ENCODE measurements at places on chromosomes 13 and 19.

DNA sequence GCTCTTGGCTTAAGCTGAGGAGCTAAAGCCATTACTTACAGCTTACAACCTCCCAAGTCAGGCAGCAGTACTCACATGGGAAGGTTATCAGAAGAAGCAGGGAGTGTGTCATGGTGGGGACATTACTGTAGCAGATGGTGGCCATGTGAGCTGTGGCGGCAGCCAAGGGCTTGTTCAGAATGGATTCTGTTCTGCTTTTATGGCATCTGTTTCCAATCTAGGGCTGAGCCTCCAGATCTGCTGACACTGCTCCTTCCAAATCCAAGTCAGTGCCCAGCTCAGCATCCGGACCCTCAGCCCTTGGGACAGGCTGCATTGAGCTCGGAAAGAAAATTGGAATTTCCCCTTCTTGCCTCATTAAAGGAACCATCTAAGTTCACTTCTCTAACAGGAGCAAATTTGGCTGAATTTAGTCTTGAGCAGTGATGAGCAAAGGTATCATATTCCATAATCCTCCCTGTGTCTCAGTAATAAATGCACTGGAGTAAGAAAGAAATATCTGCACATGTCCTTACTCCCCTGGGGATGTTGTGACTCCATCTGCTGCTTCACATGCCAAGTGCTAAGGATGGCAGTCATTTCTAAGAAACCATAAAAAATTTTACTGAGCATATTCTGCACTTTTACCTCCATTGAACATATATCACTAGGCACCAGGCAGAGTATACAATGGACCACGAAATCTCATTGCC is 73.9 kb downstream of the KCTD12 start:
- DNase-seq: no peak

DNA sequence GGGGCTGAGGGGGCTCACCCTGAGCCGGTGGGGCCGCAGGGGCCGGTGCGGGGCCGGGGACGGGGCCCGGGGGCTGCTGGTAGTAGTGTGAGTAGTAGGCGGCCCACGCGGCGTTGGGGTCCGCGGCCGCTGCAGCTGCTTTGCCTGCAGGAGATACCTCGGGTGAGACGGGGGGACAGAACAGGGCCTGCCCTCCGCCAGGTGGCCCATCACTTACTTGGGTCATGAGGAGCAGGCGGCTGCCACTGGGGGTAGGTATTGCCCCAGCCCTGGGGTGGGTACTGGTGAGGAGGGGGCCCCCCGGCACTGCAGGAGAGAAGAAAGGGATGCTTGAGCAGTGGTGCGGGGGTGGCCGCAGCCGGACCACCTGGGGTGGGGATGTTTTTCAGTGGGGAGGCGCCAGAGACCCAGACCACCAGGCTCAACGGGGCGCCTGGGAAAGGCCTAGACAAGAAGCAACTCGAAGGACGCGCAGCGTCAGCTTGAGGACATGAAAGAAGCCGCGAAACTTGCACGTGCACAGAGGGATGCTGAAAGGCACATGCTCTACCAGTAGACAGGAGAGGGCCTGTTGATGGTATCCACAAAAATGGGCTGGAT is 8.9 kb downstream of the KHSRP start:
- no peak for DNase-seq

GRCh38 chr19:1648459-1648849 is 4.0 kb downstream of the TCF3 start:
- DNase-seq: no peak

DNA sequence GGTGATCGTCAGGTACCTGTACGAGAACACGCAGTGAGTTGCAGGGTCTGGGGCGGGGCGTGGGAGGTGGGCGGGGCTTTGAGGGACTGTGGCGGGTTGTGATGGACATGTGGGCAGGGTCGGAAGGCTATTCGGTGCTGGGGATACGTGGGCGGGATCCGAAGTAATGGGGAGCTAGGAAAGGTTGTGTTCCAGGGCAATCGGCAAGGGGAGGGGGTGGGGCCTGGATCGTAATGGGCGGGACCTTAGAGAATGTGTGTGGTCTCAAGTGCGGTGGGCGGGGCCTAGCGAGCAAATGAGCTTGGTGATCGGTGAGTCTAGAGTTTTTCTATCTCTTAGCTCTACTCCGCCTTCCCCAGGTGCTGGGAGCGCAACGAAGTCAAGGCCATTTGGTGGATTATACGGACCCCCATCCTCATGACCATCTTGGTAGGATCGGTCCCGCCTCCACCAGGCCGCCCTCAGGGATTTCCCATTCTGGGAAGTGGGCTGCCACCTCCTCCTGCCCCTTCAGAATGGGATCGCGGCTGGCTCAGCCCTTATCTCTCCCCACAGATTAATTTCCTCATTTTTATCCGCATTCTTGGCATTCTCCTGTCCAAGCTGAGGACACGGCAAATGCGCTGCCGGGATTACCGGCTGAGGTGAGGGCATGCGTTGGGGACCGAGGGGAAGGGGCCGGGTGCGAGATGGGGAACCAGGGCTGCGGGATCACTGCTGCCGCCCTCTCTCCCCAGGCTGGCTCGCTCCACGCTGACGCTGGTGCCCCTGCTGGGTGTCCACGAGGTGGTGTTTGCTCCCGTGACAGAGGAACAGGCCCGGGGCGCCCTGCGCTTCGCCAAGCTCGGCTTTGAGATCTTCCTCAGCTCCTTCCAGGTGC is 9.6 kb downstream of the GIPR start:
- peak; percentile 74 for DNase-seq

DNA sequence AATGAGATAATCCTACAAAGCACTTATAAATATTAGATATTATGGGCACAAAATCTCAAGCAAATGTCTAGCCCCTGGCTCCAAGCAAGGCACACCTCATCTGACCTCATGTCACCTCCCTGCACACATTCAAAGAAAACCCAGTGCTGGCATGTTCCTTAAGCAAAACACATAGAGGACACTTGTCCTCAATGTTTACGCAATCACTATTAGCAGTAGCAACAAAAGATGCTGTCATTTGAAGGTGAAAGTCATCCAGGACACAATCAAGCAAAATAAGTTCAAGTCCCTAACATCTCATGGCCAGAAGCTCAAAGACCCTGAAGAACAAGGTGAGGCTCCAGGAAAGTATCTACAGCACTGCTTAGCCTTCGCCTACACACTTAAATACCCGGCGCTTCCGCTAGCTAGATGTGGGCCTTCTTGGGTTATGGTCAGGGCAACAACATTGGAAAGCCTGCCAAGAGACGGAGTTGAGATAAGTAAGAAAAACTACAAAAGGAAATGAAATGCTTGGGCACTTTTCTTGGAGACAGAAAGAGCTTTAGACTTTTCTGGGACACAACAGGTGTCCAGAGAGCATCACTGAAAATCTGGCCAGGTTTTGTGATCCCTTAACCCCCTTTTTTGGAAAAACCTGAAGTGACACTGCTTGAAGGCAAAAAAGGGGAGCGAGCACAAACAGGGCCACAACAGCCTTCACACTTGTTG is 85.7 kb downstream of the FOXO1 start:
- no peak for DNase-seq

- DNase-seq: no peak
These were observed 32.8 kb downstream of the GSX1 start for GRCh38 chr13:27825072-27825471.

GRCh38 chr13:113630804-113631203 is 27.2 kb downstream of the ATP4B start:
- DNase-seq: no peak

DNA sequence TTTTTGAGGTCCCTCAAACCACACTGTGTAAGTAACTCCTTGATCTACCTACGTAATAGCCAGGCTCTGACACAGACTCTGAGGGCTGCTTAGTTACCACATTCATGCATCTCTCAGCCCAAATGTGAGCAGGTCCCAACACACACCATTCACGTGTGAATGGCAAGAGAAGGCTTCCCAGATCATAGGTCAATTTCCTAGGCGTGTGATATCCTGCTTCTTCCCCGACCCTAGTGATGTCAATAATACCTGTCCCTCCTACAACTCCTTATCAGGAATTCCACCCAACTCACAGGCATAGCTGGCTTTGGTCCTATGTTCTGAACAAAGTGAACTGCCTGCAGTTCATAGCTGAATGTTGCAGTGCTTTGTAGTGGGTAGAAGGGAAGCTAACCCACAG is 334.5 kb downstream of the RFC3 start:
- no peak for DNase-seq

DNA sequence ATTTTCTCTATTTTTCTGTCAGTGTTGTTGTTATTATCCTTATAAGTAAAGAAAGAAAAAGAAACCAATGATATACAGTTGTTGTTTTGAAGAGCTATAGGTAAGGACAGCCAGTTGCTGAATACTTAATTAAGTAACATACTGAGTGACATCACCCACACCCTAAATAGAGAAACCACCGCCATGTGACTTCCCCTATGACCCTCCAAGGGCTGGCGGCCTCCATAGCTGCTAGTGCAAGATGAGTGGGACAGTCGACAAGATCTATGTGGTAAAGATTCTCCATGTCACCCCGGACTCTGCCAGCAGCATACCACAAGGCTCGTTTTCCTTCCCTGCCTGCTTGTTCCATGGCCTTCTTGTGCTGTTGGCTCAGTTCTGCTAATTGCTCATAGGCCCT is 221.1 kb downstream of the DNAJC15 start:
- DNase-seq: no peak
